ENCODE measurements at places on chromosomes 7 and 10.

DNA sequence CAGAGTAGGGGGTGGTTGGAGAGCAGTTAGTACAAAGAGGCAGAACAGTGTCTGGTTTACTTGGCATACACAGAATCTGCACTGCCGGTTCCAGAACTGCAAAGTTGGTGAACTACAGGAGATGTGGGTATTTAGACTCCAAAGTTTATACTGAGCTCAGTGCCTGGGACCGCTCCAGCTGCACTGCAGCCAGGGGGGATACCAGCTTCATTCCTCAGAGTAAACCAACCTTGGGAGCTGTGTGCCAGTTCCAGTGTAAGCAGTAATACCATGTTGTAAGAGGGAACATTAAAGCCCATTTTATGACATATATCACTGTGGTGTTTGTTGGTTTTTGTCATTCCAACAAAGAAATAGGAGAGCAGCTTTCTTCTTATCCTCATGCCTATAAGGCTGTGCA, 23.4 kb downstream of the LOXL4 start:
- DNase-seq = no peak

DNA sequence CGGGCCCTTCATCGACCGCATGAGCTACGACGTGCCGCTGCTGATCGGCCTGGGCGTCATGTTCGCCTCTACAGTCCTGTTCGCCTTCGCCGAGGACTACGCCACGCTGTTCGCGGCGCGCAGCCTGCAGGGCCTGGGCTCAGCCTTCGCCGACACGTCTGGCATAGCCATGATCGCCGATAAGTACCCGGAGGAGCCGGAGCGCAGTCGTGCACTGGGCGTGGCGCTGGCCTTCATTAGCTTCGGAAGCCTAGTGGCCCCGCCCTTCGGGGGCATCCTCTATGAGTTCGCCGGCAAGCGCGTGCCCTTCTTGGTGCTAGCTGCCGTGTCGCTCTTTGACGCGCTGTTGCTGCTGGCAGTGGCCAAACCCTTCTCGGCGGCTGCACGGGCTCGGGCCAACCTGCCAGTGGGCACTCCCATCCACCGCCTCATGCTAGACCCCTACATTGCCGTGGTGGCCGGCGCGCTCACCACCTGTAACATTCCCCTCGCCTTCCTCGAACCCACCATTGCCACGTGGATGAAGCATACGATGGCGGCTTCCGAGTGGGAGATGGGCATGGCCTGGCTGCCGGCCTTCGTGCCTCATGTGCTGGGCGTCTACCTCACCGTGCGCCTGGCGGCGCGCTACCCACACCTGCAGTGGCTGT, 1.2 kb downstream of the SLC18A3 start:
- DNase-seq = no peak

DNA sequence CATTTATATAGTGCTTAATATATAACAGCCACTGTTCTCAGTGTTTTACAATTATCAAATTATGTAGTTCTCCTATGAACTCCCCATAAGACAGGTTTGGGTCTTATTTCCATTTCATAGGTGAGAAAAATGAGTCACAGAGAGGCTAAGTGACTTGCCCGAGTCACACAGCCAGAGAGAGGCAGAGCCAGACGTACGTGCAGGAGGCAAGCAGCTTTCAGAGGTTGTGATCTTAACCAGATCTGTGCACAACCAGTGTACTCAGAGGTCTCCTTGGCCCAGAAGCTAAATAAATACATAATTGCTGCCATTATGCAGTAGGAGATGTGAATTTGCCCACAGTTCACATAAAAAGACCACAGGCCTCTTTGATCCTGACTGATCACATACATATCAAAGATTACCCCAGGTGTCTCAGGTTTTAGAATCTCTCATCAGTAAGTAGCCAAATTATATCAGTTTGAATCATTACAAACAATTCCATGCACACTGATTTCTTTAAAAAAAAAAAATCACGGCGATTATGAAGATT, 304.7 kb upstream of the AOAH start:
- DNase-seq = no peak

DNA sequence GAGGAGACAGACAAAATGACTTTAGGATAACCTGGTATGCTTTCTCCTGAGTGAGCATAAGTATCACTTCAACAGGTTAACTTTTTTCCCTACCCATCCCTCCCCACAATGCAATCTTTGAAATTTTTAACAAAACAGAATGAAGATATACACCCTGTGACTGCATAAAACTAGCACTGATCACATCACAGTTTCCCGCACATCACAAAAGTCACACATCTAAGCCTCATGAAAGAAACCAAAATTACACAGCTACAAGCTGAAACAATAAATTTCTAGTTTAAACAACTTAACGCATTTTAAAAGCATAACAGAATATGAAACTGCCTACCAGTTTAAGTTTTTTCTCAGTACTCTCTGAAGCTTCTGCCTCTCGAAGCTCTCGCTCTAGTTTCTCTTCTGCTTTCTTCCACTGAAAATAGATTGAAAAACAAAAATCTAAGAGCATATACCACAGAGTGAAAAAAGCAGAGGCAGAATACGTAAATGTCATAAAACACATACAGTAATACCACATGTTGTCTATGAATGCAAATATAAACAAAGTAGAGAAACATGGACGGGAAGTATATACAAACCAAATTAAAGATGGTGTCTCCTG, 18.1 kb downstream of the NOC3L start:
- DNase-seq = no peak

- DNase-seq = peak; percentile 13
Observed at GRCh38 chr10:72665925-72666324, 26.0 kb upstream of the MCU start.

GRCh38 chr10:2130705-2131305, 393.5 kb upstream of the ADARB2 start:
- DNase-seq = no peak

DNA sequence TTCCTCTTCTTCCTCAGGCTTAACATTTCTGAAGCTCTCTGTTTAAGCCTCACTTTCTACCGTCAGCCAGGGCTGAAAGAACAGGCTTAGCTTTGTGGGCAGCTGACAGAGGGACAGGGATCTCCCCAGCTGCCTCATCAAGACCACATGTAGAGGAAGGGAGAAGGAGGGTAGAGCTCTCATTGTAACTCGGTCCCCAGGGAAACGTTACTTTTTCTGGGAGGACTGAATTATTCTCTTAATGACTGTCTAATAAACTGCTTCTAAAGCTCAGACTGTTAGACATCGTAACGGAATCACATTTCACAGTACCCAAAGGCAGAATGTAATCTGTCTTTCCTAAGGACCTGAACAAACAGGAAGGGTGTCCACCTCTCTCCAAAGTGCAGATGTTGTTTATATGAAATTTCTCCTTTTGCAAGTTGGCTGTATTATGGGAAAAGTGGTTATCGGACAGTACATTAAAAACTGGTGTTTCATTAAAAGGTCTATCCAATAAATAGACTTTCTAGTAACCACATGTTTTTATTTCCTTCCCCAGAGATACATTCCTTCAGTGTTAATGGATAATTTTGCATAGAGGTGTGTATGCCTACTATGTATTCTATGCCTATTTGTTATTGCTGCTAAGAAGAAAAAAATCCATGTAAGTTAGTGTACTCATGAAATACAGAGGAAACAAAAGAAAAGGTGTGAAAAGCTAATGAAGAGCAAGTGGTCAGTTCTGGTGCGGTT, 144.2 kb downstream of the CTTNBP2 start:
- no peak for DNase-seq

- DNase-seq = no peak
Observed at GRCh38 chr10:124508070-124508667, 46.5 kb downstream of the LHPP start.

- DNase-seq = no peak
Observed at GRCh38 chr7:156667110-156667426, 26.5 kb downstream of the RNF32 start.

Data from AG09309 (cell line).